Activated naive CD4-positive, alpha-beta T cell treated with anti-CD3 and anti-CD28 coated beads for 36 hours (primary cell): ENCODE measurements at places on chromosomes 16 and 17. TPM values are rescaled to one million over a fixed set of nuclear protein-coding genes. Genes with fewer than 3 reads are reported as not detected.

Gene NXN
- total RNA-seq, result 0.20 TPM

Gene PPP1R27
- total RNA-seq, result not detected

Gene SLC35G6
- not detected for total RNA-seq

Gene SYNGR3
- total RNA-seq, result 7.2 TPM

Gene EXOC3L1
- not detected for total RNA-seq

Gene DLX3
- total RNA-seq, result not detected

Gene SLC16A13
- 4.1 TPM for total RNA-seq

Gene ANKRD11
- 174 TPM for total RNA-seq

Gene CHST6
- total RNA-seq, result not detected

Gene EPN3
- not detected for total RNA-seq

Gene ZFPM1
- 12.2 TPM for total RNA-seq

- DNase-seq, result no peak
These were observed 163.8 kb downstream of the RPTOR start for GRCh38 chr17:80708480-80708879.

DNA sequence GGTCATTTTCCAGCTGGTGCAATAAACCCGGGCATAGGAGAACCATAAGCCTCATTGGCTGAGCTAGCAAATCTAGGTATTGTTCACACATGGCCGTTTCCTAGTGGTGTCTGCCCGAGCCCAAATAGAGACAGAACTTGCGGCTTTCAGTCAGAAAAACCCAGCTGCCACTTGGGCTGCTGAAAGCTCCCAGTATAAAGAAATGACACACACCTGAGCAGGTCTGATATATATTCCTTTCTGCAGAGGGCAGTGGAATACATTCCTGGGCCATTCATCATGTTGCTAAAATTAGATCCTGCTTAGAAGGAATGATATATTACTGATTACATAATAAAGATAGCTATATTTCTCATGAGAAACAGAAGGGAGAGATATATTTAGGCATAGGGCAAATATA is 83.9 kb upstream of the IRX5 start:
- no peak for DNase-seq

DNA sequence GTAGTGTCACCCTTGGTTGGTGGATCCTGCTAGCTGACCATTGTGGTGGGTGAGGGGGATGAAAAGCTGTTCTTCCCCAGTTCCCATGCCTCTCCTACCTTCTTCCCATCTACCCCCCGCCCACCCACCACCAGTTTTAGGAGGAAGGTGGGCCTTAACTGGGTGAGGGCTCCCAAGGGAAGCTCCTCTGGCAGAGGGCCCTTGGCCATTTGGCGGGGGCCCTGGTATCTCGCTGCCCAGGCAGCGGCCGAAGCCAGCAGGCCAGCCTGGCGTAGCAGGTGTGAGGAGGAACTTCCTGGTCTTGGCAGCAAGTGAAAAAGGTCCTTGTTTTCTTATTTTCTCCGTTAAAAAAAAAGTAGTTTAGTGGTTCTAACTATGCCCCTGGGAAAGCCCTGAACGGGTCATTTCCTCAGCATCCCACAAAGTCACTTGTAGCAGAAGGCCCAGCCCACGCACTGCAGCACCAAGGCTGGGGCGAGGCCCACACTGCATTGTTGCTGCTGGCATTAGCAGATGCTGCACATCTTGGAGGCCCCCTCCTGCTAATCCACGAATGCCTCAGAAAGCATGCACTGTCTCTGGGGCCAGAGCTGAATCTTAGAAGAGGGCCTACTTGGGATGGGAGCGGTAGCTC is 72.5 kb downstream of the MPRIP start:
- DNase-seq, result no peak

DNA sequence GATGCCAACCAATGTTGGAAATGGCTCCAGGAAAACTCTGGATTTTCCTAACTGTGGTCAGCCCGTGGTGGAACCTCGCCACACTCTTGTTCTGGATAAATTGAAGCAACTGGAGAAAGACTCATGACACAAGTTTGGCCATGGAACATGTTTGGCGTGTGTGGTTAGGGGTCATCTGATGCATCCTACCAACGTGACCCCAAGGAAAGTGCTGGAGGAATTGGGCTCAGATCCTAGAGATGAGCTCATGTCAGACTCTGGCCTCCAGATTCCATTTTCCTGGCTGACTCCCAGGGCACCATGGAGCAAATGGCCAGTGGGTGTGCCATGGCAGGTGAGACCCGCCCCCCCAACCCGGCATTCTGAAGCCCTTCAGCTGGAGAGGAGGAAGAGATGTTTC is 58.5 kb downstream of the CACNG5 start:
- DNase-seq, result no peak

DNA sequence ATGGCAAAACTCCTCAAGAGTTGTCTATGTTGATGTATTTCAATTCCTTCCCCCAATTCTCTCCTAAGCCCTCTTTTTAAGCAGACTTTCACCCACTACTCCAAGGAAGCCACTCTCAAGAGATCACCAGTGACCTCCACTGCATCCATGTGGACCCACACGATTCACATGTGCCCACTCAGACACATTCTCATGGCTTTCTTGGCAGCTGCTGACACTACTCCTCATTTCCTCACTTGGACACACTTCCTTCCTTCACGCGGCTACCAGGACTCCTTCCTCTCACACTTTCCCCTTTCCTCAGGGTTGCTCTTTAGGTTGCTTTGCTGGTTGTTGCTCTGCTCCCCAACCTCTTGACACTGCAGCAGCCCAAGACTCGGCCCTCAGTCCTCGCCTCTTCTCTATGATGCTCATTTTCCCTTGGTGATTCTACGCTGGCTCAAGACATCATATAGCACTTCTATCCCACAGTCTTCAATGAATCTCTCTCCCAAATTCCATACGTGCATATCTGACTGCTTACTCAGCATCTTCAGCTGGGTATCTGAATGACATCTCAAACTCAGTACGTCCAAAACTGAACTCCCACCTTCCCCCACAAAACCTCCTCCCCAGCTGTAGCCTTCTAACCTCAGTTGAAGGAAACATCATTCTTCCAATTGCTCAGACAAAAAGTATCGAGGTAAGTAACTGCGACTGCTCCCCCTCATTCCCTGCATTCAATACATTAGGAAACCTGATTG is 28.2 kb downstream of the HELZ start:
- DNase-seq, result no peak

- no peak for DNase-seq
These were observed at the start of gene CDH11 for GRCh38 chr16:65121870-65122723. Gene CDH11 (minus strand): TSS chr16:65122063. CDS start chr16:65004869, 117,194 bp downstream.

GRCh38 chr16:627454-628239 is 3.1 kb upstream of the WFIKKN1 start:
- no peak for DNase-seq

GRCh38 chr16:31528523-31529107 is 915 bp downstream of the AHSP start:
- DNase-seq, result no peak

GRCh38 chr16:27561216-27561615 is 11.3 kb downstream of the KATNIP start:
- DNase-seq, result no peak

DNA sequence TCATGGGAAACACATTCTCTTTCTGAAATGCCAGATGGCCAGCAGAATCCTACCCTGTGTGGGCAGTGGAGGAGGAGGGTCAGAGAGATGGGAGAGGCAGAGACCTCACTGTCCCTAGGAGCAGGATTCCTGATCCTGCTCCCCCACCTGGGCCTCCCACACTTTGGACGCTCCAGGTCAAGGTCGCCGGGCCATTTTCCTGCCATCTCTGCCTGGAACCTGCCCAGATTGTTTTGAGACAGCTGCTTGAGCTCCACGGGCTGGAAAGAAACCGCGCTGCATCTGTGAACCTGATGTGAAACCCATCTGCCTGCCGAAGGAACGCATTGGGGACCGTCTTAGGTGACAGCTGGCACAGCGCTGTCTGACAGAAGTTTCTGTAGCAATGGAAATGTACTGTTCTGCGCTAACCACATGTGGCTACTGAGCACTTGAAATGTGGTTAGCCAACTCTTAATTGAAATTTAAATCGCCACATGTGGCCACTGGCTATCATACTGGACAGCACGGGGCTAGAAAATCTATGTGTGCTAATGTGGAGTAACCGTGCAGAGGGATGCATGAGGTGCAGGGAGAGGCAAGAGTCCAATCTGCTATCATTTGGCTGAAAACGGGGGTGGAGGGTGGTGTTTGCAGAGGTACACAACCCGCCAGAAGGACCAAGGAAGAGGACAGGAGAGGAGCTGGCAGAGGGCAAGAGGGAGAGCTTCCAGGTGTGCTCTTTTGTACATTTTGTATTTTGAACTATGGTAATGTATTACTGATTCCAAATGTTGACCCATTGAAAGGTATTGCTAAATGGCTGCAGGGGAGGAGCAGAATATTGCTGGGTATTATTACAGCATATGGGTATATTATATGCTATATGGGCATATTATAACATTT is 15.4 kb upstream of the NUBP1 start:
- DNase-seq, result no peak

DNA sequence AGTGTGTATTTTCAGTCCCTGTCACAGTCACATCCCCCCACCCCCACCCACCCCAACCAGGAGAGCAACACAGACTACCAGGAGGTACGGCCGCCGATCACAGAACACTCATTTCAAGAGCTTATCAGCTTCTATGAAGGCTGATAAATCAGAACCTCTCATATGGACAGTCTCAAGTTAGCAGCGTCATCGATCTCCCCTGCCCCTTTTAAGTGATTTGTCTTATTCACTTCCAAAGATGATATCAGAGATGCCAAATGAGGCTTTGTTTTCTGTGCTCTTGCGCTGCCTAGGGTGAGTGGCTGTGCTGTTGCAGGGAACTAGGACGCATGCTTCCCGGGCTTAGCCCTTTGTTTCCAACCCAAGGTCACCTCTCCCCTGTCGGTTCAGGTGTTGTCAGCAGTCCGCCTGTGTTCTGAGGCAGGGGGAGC is 26.8 kb upstream of the PMFBP1 start:
- DNase-seq, result no peak

DNA sequence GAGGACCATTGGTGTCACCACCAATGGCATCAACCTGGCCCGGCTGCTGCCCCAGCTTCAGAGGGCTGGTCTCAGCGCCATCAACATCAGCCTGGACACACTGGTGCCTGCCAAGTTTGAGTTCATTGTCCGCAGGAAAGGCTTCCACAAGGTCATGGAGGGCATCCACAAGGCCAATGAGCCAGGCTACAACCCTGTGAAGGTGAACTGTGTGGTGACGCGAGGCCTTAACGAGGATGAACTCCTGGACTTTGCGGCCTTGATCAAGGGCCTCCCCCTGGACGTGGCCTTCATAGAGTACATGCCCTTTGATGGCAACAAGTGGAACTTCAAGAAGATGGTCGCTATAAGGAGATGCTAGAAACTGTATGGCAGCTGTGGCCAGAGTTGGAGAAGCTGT is 111.9 kb upstream of the SIAH1 start:
- no peak for DNase-seq

- DNase-seq, result peak; percentile 58
These were observed 1.7 kb upstream of the ZNF423 start for GRCh38 chr16:49857423-49858181.

- no peak for DNase-seq
These were observed 454.1 kb downstream of the HS3ST3B1 start for GRCh38 chr17:14755002-14755401.

DNA sequence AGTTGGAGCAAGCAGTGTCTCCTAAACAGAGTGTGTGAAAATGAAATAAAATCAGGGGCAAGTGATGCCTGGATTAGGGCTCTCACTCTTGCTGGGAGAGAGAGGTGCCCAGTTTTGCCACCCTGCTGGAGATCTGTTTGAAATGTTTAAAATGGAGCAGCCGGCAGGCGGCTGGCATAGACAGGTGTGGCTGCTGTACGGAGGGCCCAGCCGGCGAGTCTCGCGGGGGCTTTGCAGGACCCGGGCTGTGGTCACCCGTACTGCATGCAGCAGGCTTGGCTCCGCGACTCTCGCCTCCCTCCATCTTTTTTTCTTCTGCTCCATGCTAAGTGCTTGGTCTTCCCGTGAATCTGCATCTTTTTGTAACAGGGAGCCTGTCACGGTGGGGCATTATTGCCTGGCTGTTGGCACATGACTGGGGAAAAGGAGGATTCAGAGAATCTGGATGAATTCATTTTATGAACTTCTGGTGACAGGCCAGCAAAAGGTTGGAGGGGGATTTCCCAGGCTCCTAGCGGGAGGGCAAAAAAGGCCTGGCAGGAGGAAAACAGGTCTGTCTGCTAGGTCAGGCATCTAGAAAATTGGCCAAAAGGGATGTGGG is 1.8 kb downstream of the ZNRF1 start:
- DNase-seq, result peak; percentile 24

DNA sequence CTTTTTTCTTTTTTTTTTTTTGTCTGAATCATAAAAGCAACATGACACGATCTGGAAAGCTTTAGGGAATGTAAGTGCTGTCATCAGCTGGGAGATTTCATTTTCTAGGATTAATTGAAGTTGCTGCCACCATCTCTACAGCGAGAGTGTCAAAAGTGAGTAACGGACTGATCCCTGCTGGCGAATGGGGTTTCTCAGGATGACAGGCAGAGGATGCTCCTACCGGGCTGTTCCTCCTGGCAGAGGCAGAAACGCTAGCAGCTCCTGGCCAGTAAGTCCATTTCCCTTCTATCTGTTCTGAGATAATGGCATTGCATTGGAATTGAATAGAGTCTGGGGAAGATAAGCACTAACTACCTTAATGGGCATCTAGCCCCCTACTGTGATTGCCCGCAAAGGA is 80.5 kb upstream of the KIFC3 start:
- no peak for DNase-seq

GRCh38 chr16:20332411-20332810 is 5.1 kb upstream of the GP2 start:
- no peak for DNase-seq

DNA sequence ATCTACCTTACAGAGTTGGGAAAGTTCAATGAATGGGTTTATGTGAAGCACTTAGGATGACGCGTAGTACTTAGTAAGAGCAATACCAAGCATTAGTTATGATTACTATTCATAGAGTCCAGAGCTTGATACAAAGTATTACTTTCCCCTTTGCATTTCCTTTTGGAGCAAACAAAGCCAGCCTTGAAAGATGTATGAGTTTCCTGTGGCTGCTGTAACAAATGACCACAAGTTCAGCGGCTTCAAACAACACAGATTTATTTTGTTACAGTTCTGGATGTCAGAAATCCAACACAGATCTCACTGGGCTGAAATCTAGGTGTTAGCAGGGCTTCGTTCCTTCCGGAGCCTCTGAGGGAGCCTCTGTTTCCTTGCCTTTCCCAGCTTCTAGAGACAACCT is 8.6 kb upstream of the MLYCD start:
- DNase-seq, result no peak

GRCh38 chr17:15133826-15134225 is 131.3 kb downstream of the PMP22 start:
- DNase-seq, result no peak

GRCh38 chr16:10812312-10813098 is 6.1 kb downstream of the TVP23A start:
- peak; percentile 5 for DNase-seq

DNA sequence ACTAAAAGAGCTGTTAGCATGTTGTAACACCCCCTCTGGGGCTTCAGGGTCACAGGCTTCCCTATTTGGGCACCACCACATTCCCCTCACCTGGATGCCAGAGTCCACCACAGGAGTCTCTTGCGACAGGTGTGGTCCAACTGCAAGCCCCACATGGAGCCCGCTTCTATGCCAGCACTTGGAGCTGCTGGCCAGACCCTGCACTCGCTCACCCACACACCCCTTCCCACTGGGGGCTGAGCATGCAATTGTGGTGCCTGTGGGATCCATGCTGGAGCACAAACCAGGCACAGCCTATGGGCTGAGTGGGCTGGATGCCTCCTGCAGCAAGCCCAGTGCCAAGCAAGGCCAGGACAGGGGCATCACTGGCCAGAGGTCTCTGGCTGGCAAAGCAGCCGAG is 6.0 kb upstream of the BLMH start:
- DNase-seq, result no peak

GRCh38 chr17:18261146-18261515 is 669 bp downstream of the MIEF2 start:
- peak; percentile 59 for DNase-seq
